ENCODE measurements at places on chromosomes 11 and 22. TPM values are rescaled to one million over a fixed set of nuclear protein-coding genes. Genes with fewer than 3 reads are reported as not detected.
A peak's percentile ranks its signal among the peaks of the same experiment; 100 is the strongest.

- no peaks in the 10 kb centered on the region for H3K36me3 ChIP-seq
- H3K27ac ChIP-seq, result peak overlapping the region; percentile 76
- H3K4me1 ChIP-seq, result peaks cover 11% of the 10 kb centered on the region
- no peak overlapping the region for H3K4me3 ChIP-seq
Measured at GRCh38 chr11:22668005-22668796, 1.8 kb downstream of the GAS2 start.

DNA sequence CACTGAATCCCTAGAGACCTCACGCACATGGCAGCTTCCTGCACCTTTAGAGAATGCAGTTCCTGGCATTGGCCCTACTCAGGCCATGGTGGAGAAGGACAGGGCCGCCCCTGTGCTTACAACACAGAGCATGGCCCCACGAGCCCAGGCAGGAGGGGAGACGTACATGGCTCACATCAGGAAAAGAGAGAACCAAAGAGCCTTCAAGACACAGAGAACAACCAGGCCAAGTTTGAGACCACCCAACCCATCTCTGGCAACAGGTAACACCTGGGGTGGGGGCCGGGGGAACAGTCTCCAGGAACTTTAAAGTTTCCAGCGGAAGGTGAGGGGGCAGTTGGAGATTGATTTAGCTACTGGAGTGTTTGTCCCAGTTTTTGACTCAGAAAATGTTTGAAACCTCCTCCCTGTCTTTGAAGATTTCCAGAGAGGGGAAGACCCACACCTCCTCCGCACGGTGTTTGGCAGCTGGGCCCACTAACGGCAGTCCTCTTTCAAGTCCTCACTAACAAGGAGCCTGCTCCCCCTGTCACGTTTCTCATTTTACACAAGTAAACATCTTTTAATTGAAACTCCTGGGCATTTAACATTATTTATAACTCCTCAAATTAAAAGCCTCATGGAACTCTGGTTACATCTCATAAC, 1423.8 kb downstream of the TBC1D22A start:
- H3K4me3 ChIP-seq, result no peak overlapping the region
- H3K4me1 ChIP-seq, result no peaks in the 10 kb centered on the region
- no peaks in the 10 kb centered on the region for H3K36me3 ChIP-seq
- no peaks in the 10 kb centered on the region for H3K27me3 ChIP-seq

DNA sequence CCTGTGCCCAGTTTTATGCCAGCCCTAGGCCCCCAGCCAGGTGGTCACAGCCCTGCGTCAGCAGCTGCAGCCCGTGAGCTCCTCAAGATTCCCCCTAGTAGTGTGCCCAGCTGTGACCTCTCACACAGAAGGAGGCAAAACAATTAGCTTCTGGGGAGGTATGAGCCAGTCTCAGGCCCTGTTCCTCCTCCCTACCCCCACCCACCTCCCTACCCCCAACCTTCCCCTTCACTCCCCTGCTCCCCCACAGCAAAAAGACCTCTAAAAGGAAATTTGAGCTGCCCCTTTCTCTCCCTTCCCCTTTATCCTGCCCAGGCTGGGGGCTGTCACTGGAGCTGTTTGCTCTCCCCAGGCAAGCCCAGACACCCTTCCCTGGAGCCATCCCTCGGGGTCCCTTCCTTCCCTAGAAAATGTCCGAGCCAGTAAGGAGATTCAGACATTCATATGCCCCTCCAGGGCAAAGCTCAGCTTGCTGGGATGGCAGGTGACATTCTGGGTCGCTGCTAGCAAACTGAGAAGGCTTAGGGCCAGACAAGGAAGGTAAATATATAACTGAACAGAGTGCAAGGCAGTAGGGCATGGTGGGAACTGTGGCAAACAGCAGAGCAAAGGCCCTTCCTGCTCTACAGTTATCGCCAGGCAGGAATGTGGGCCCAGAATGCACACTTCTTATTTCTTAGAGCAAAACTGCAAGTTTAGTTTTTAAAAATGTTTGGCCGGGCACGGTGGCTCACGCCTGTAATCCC, 300.2 kb downstream of the MN1 start:
- H3K4me1 ChIP-seq, result no peaks in the 10 kb centered on the region
- no peak for DNase-seq
- H3K4me3 ChIP-seq, result no peak overlapping the region
- H3K27me3 ChIP-seq, result no peaks in the 10 kb centered on the region
- H3K36me3 ChIP-seq, result no peaks in the 10 kb centered on the region

- no peaks in the 10 kb centered on the region for H3K27me3 ChIP-seq
- DNase-seq, result no peak
- no peaks in the 10 kb centered on the region for H3K36me3 ChIP-seq
Measured at GRCh38 chr22:47658182-47658581, 895.7 kb downstream of the TBC1D22A start.

GRCh38 chr11:131228378-131228777, 142.0 kb upstream of the NTM start:
- H3K4me1 ChIP-seq, result no peaks in the 10 kb centered on the region
- H3K4me3 ChIP-seq, result no peak overlapping the region
- no peaks in the 10 kb centered on the region for H3K36me3 ChIP-seq
- H3K27ac ChIP-seq, result no peak overlapping the region
- H3K27me3 ChIP-seq, result no peaks in the 10 kb centered on the region

- no peaks in the 10 kb centered on the region for H3K27me3 ChIP-seq
- no peaks in the 10 kb centered on the region for H3K4me1 ChIP-seq
- H3K36me3 ChIP-seq, result no peaks in the 10 kb centered on the region
- DNase-seq, result no peak
- no peak overlapping the region for H3K27ac ChIP-seq
- no peak overlapping the region for H3K4me3 ChIP-seq
Measured at GRCh38 chr22:17548010-17548755, 15.1 kb upstream of the SLC25A18 start.

- DNase-seq, result no peak
- no peaks in the 10 kb centered on the region for H3K27me3 ChIP-seq
- H3K4me3 ChIP-seq, result no peak overlapping the region
- no peak overlapping the region for H3K27ac ChIP-seq
- no peaks in the 10 kb centered on the region for H3K4me1 ChIP-seq
- H3K36me3 ChIP-seq, result no peaks in the 10 kb centered on the region
Measured at GRCh38 chr11:91199866-91200265, 977.0 kb upstream of the CHORDC1 start.

DNA sequence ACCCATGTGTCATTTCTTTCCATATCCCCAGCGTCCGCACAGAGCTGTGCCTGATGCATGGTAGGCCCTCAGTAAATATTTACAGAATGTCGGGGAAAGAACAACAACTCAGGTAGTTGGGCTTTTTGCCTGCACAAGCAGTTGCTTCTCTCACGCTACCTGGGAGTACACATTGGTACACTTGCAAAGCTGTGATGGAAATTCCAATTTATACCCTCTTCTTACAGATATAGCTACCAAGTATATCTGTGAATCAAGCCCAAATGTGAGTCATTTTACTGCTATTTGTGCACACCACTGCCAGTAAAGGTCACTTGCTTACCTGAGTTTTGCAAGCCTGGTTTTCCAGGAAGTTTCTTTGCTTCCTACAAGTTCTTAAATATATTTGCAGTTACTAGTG, 333.0 kb upstream of the NARS2 start:
- H3K4me1 ChIP-seq, result no peaks in the 10 kb centered on the region
- no peak overlapping the region for H3K4me3 ChIP-seq
- no peak for DNase-seq
- H3K27me3 ChIP-seq, result no peaks in the 10 kb centered on the region
- no peaks in the 10 kb centered on the region for H3K36me3 ChIP-seq
- H3K27ac ChIP-seq, result no peak overlapping the region

- H3K4me1 ChIP-seq, result peaks cover 6% of the 10 kb centered on the region
- H3K36me3 ChIP-seq, result peaks cover 73% of the 10 kb centered on the region
- no peak overlapping the region for H3K4me3 ChIP-seq
Measured at GRCh38 chr22:17807578-17808410, 33.5 kb upstream of the BID start.

DNA sequence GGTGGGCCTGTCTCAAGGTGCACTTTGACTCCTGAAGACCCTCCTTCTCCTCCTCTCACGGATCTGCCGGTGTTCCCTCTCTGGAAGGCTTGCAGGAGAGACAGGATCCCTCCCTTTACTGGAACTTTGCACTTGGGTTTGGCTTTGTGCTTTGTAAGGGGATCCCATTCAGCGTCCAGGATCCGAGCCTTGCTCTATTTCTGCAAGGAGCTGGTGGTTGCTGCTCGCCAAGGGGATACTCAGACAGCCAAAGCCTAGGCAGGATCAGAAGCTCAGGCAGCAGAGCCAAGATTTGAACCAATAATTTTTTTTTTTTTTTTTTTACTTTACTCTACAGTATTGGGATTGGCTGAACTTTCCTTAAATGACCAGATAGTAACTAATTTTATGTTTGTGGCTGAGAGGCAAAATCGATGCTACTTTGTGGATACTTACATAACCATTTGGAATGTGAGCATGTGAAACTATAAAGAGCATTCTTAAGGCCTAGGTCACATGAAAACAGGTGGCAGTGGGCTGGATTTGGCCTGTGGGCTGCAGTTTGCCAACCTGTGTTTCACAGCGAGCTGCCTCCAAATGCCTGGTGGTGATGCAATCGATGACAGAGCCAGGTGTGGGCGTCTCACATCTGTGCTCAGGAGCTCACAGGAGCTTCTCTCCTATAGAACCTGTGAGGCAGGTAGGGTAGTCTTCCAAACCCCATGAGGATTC, 25.2 kb downstream of the BCR start:
- no peaks in the 10 kb centered on the region for H3K36me3 ChIP-seq
- no peak overlapping the region for H3K4me3 ChIP-seq
- H3K27me3 ChIP-seq, result no peaks in the 10 kb centered on the region
- peak overlapping the region; percentile 55 for H3K27ac ChIP-seq
- H3K4me1 ChIP-seq, result peaks cover 27% of the 10 kb centered on the region

DNA sequence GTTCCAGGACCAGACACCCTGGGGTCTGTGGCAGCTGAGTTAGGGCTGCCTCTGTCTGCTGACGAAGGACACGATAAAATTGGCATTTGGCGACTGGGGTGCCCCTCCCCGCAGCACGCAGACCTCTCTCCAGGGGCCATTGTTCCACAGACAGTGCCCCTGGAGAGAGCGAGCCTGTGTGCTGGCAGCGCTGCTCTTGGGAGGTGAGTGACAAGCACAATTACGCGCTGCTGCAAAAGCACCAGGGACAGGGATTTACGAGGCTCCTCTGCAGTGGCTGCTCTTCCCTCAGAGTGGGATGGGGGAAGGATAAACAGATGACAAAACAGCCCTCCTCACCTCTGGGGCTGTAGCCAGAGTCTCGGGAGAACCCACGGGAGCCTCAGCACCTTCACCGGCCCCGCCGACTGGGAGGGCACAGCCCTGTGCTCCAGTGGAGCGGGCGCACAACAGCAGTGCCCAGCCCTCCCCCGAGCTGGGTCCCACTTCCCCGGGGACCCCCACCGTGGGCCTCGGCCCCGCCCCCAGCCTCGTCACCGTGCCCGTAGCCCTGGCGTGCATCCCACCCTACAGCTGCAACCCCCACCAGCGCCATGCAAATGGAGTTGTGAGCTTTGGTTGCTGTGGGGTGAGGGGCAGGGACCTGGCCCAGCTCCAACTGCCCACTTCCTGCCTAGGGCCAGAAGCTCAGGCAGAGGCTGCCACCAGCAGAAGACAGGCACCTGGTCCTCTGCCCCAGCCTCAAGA, 19.6 kb downstream of the CHID1 start:
- no peaks in the 10 kb centered on the region for H3K4me1 ChIP-seq
- H3K4me3 ChIP-seq, result no peak overlapping the region
- no peak for DNase-seq
- H3K36me3 ChIP-seq, result no peaks in the 10 kb centered on the region

DNA sequence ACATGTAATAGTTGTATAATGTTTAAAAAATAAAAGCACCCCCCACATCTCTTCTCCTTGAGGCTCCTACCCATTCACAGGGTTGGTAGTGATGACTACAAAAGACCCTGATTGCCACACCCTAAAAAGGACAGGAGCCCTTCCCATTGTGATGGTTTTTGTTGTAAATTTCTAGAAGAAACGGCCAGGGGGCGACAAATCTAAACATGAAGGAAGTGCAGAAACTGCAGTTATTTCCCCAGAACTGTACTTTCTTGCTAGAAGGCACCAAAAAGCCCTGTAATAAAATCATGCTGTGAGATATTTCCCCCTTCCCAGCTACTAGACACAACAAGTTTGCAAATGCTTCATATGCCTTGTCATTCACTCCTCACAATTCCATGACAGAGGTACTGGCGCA, 10.8 kb downstream of the PRR5L start:
- no peak overlapping the region for H3K4me3 ChIP-seq
- no peaks in the 10 kb centered on the region for H3K36me3 ChIP-seq
- no peaks in the 10 kb centered on the region for H3K4me1 ChIP-seq

DNA sequence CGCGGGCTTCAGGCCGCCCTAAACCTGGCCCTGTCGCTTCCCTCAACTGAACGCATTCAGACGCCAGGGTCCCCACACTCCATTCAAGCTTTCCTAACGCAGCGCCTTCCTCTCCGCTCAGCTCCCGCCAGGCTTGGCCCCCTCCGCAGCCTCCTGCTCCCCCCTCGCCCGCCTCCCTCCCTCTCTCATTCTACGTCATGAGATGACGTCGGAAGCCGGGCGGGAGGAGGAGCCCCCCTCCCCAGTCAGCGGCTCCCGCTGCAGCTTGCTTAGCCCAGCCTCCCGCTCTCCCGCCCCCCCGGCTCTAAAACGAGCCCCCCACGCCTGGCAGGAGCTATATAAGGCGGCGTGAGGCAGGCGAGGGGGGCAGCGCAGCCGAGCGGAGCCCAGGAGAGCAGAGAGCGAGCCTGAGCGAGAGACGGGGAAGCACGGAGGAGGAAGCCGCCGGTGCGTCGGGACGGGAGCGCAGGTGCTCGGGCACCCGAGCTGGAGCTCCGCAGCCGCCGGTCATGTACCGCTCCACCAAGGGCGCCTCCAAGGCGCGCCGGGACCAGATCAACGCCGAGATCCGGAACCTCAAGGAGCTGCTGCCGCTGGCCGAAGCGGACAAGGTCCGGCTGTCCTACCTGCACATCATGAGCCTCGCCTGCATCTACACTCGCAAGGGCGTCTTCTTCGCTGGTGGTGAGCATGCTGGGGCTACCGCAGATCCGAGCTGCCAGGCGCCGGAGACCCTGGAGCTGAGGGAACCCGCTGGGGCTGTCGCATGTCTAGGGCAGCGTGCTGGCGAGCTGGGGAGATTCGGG, at the start of gene NPAS4:
NPAS4 (plus strand) TSS at position 365 of the 806 bp plus-strand sequence; CDS start at position 510, 145 bp downstream.
- H3K27me3 ChIP-seq, result no peaks in the 10 kb centered on the region
- H3K27ac ChIP-seq, result no peak within 1 kb of the TSS
- H3K4me3 ChIP-seq, result no peak within 1 kb of the TSS
- peaks cover 39% of the 10 kb centered on the region for H3K4me1 ChIP-seq

DNA sequence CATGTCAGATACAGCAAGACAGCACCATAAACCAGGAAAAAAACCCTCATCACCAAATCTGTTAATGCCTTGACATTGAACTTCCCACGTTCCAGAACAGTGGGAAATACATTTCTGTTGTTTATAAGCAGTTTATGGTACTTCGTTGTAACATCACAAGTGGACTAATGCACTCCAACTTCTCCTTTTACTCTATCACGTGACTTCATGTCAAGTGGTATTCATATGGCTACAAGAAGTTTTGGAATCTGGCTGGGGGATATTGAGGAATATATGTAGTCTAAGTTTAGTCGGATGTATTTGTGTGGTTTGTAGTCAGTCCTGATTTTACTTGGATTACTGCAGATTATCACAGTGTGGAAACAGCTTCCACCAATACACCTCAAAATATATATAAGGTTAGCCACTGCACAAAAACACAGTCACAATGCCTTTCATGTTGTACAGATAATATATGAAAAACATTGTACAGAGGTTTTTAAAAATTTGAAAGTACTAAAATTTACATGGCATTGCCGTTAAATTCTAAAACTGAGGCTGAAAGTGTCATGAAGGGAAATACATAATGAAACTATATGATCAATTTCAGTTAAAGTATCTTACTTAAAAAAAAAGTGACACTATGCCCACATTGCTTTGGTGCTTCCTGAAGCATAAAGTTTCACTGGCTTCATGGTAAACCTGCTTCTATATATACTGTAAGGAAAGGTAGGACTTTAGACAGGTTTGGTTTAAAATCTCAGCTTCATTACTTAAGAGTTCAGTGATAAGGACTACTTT, 134.1 kb downstream of the CASP12 start:
- no peaks in the 10 kb centered on the region for H3K4me1 ChIP-seq
- no peak overlapping the region for H3K4me3 ChIP-seq

LYVE1 gene
- total RNA-seq, result 45.0 TPM

MTFP1 gene
- total RNA-seq, result 38.8 TPM

OR52N1 gene
- total RNA-seq, result not detected

TRIM49 gene
- total RNA-seq, result not detected

MUC5B gene
- total RNA-seq, result not detected

Measured in right atrium auricular region (tissue), 2 donors.